ENCODE measurements at places on chromosomes 4 and X.

- no peak for DNase-seq
These were observed 88.0 kb upstream of the TLR2 start for GRCh38 chr4:153595894-153596601.

GRCh38 chr4:117908306-117909207 is 125.7 kb upstream of the NDST3 start:
- DNase-seq: no peak

- DNase-seq: no peak
These were observed 502.6 kb upstream of the TECRL start for GRCh38 chr4:64911846-64912245.

- DNase-seq: no peak
These were observed 1475.5 kb upstream of the AGA start for GRCh38 chr4:178917756-178918155.

DNA sequence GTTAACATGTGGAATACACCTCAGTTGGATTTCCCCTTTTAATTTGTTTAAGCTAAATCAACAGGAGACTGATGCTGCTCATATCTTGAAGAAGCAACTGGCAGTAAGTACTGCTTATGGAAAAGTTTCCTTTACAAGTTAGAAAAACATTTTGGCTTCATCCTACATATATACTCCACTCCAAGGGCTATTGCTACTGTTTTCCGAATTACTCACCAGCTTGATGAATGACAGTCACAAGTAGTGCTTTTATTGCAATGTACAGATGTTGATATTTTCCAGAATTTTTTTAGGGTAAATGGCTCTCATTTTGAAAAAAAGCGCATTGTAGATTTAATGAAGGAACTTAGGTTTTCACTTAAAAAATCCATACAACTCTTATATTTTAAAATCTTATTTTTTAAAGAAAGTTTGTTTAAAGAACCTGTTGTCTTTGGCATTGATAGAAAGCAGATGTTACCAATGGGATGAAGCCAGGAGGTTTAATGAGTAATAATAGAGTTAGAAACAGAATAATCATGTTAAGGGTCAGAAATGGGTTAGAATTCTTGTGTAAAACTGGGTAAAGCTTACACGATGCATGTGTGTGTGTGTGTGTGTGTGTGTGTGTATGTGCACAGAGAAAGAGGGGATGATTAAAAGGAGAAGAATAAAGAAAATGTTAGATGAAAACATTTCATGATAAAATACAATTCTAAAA is 272.9 kb downstream of the CFAP299 start:
- DNase-seq: no peak

DNA sequence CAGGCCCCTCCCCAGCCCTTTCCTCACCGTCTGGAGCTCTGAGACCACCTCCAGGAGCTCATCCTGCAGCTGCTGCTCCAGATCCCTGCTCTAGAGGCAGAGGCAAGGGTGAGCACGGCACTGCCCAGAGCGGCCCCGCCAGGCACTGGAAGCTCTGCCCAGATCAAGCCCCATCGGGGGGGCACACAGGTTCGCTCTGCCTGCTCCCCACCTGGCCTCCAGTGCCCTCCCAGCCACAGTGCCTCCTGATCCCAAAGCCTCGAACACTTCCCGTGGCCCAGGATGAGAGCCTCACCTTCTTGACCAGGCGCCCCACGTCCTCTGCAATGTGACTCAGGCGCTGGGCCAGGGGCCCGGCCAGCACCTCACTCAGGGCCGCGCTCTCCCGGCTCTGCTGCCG is 5.0 kb downstream of the ARHGAP4 start:
- no peak for DNase-seq

GRCh38 chr4:41391271-41391670 is 134.5 kb downstream of the UCHL1 start:
- no peak for DNase-seq

DNA sequence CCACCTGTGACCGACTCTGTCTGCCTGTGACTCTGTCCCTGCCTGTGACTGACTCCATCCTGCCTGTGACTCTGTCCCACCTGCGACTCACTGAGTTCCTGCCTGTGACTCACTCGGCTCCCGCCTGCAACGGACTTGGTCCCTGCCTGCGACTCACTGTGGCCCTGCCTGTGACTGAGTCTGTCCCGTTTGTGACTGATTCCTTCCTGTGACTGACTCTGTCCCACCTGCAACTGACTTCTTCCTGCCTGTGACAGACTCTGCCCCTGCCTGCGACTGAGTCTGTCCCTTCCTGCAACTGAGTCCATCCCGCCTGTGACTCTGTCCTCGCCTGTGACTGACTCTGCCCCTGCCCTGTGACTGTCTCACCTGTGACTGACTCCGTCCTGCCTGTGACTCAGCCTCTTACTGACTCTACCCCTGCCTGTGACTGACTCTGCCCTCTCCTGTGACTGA is 9.6 kb upstream of the UVSSA start:
- no peak for DNase-seq

- DNase-seq: no peak
These were observed 408.4 kb downstream of the ARAP2 start for GRCh38 chr4:35835893-35836292.

DNA sequence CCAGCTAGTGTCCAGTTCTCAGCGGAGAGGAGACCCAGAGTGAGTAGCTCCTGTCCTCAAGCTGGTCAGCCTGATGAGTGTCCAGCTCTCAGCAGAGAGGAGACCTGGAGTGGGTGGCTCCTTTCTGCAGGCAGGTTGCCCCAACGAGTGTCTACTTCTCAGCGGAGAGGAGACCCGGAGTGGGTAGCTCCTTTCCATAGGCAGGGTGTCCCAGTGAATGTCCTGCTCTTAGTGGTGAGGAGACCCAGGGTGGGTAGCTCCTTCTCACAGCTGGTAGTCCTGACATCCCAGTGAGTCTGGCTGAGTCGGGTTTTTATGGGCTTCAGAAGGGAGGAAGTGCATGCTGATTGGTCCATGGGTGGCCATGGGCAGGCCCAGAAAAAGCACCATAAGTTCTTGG is 55.7 kb upstream of the NUDT6 start:
- no peak for DNase-seq

DNA sequence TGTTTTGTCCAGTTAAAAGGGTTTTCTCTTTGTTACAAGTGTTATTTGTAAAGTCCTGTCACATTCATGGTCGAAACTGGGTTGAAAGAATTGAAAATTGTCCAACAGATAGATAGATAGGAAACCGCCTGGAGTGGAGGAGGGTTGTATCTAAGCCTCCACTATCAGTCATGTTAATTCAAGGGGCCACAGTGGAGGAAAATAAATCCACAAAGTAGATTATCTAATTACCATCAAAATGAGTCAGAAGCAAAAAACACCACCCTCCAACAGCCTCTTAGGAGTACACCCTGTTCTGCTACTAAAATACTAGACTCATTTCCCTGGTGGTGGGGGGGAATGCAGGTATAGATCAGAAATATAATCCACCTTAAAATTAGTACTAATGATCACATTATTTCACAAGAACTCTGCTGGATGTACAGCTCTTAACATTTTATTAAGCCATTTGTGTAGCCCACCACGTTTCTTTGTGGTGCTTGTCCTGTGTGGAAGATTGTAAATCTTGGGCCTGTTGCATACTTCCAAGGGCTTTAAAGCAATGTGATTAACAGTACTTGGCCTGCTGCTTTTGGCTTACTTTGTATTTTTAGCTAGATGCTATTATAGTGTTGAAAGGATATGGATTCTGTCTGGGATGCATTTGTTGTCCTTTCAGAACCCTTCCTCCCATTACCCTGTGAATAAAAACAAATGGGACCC is 26.8 kb downstream of the RBBP7 start:
- no peak for DNase-seq

GRCh38 chrX:138982365-138982764 is 270.8 kb upstream of the FGF13 start:
- no peak for DNase-seq

DNA sequence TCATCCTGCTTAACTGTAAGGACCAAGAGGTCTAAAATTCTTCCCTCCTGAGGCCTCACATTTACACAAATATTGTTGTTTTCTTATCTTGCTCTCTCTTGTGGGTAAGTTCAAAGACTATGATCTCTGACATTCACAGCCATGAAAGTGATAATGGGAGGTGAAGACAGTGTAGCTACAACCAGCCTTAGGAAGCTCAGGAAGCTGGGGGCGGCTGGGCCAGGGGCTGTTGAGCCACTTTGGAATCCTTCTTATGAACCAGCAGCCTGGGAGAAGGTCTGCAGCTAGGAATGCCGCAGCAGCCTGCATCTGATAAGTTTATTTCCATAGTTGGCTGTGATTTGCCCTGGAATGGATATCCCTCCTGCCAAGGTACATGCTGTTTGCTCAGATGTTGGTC is 316.2 kb downstream of the STIM2 start:
- no peak for DNase-seq

GRCh38 chr4:178632415-178632814 is 1190.2 kb upstream of the AGA start:
- DNase-seq: no peak

- DNase-seq: peak; percentile 60
These were observed 339 bp downstream of the TBC1D9 start for GRCh38 chr4:140755774-140756318.

- no peak for DNase-seq
These were observed 2.6 kb downstream of the C4orf33 start for GRCh38 chr4:129098531-129099001.

- no peak for DNase-seq
These were observed 59.5 kb downstream of the DDX60 start for GRCh38 chr4:168259096-168259495.

DNA sequence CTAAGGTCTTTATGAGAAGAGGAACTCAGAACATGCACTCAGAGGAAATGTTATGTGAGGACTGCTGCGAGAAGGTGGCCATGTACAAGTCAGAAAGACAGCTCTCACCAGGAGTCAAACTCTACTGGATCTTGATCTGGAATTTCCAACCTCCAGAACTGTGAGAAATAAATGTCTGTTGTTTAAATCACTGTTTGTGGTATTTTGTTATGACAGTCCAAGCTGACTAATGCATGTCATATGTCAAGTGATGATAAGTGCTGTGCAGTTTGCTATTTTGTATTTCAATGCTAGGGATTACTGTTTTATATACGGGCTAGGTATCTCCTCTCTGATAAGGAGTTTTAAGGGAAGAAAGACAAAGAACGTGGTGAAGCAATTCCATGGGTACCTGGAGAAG is 162.3 kb downstream of the CPEB2 start:
- DNase-seq: no peak

- DNase-seq: no peak
These were observed 129.5 kb upstream of the PSAPL1 start for GRCh38 chr4:7564242-7564641.

DNA sequence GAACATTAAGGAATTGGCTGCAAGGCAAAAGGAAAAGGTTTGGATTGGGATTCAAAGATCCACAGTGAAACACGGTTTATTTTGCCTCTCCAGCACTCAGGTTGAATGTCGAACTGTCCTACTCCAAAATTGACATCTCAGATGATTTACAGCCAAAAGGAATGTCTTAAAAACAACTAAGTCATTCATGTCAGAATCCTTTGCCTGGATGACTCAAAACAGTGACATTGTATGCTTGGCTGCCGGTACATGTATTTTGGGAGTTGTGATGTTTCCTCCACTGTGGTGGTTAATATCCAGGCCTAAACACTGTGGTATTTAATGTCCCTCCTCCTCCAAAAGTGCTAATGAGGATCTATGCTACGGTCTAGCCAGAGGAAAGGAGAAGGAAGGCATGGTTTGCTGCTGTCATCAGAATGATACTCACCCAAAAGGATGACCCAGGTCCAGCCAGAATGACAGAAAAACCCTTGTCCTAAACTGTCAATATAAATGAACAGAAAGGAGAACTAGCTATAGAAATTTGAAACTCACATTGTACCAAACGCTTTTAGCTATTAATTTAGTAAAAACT is 20.9 kb downstream of the PGM2 start:
- no peak for DNase-seq

DNA sequence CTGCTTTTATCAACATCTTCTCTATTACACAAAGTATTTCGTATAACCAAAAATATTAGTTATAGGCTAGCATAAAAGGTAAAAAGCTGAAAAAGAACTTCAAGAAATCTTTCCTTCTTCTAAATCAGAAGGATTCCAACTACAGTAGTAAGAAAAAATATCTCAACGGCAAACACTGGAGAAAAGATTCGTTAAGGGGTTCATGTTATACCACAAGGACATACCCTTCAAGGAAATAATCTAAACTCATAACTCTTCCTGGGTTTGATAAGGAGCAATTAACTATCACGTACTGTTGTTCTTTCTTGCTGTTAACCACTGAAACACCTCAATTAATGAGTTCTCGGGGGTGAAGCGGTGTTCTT is 1.5 kb downstream of the SMIM14 start:
- DNase-seq: no peak

- DNase-seq: no peak
These were observed 63.0 kb upstream of the ZXDB start for GRCh38 chrX:57528670-57529255.

DNA sequence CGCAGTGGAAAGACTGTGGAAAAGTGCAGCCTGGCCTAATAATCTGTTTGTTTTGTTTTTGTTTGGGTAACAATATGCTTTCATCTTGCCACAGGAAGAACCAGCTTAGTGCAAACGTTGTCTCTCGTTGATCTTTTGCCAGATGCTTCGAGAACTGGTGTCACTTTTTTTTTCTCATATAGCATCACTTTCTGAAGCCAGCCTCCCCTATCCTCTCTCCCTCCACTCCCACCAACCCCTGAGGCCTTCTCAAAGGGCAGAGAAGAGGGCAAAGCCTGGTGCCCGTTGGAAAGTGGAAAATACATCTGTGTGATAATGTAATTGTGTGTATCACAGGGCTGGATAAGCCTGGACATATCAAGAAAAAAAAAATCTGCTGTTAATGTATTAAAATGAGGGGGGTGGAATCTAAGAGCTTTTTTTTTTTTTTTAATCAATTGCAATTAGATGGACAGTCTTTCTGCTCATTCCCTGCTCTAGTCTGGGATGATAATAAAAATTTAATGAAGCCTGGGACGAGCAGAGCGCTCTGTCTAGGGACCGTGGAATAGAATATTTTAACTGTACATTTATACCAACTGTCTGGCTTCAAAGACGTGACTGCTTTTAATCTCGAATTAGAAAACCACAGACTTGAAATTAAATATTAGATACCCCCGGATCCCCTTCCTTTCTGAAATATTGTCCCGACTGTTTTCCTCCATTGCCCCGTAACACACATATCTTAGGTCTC is 8.1 kb downstream of the POU4F2 start:
- DNase-seq: no peak
